ENCODE measurements at places on chromosomes 5 and 9. TPM values are rescaled to one million over a fixed set of nuclear protein-coding genes. Genes with fewer than 3 reads are reported as not detected.

Gene SPATA31C1
- total RNA-seq, result not detected

Gene CAMK4
- 0.11 TPM for total RNA-seq

Gene SHOC1
- total RNA-seq, result not detected

Gene CAVIN4
- total RNA-seq, result 68.0 TPM

Gene ANKRD34B
- not detected for total RNA-seq

Gene S1PR3
- total RNA-seq, result 9.8 TPM

Gene PAEP
- total RNA-seq, result not detected

Gene C9
- total RNA-seq, result not detected

All from heart right ventricle (tissue), 16 donors.